ENCODE measurements at places on chromosomes 2 and 18.

DNA sequence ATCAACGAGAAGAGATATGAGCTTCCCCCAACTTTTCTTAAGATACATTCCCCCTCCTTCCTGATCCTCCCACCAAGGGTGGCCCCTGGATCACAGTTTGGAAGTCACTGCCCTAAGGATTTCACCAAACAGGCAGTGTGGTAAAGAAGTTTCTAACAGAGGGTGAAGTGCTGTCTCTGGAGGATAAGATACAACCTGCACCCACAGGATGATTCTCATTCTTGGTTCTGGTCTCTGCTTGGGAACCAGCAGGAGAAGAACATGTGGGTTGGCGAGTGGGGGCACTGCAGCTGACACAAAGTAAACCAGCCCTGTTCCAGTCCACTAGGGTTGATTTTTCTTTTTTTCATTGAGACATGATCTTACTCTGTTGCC, 9.3 kb downstream of the NFE2L2 start:
- DNase-seq = no peak

- no peak for DNase-seq
Observed at GRCh38 chr2:29202819-29203495, 87.7 kb downstream of the CLIP4 start.

- DNase-seq = no peak
Observed at GRCh38 chr2:101762451-101763171, 65.1 kb downstream of the MAP4K4 start.

- DNase-seq = no peak
Observed at GRCh38 chr2:236264256-236264655, at the start of gene ASB18. TSS of gene ASB18 (minus strand) at chr2:236264406. CDS start at chr2:236264345, 61 bp downstream.

DNA sequence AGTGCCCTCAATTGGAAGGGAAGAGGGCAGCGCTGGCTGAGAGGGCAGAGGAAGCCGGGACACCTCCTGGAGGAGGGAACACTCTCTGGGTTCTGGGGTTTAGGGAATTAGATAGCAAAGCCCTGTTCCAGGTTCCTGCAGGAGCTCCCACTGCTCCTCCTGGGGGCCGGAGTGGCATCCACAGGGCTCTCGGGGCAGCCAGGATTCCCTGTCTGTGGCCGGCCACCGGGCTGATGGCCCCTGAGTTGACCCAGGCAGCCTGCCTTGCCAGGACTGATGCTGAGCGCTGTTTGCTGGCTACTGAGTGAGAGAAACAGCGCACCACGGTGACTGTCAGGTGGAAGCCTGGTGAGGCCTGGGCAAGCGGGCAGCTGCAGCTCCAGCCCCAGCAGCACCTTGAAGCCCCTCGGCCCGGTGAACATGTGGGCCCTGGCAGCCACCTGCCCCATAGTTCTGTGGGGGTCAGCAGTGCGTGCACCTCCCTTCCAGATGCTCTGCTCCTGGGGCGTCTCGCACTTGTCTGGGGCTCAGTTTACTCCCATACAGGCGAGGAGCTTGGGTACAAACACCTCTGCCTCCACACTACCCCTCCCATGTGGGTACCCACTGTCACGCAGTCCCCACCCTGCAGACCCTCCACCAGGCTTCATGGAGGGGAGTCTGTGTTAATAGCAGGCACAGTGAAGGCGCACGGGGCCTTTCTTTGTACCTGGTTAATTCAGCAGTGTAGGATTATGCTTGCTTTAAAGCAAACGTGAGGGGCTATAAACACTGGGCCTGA, 7.7 kb upstream of the ALLC start:
- no peak for DNase-seq

DNA sequence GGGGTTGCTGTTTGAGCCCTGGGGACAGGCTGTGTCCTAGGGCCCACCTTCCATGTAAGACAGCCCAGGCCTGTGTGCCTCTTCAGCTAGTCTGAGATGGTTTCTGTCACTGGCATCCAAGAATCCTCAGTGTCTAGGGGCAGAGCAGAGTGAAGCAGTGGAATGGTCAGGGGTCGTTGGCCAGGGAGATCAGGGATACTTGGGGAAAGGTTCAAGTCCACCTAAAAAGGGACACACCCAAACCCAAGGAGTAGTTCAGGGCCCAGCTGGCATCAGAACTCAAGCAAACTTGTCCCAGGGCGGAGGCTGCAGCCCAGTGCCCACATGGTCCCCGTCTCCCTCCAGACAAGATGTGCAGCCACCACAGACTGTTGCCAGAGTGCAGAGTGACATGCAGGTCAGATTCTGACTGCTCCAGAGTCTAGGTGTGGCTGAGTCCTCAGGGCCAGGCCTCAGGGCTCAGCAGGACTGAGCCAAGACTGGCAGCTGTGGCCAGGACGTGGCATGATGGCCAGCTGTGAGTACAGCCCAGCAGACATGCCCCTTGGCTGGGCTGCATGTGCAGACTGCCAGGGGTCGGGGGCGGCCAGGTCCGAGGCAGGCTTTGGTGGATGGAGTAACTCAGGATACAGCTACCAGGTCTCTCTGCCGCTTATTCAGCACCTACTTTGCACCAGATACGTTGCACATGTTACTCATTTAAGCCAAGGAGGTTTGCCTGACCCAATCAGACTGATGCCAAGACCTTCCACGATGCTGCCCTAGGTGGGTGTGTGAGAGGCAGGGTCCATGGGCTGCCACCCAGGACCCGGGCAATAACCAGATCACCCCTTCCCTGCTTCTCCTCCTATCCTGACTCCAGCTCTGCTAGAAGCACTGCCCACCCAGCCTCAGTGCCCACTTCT, 146.6 kb downstream of the SMAD7 start:
- no peak for DNase-seq

DNA sequence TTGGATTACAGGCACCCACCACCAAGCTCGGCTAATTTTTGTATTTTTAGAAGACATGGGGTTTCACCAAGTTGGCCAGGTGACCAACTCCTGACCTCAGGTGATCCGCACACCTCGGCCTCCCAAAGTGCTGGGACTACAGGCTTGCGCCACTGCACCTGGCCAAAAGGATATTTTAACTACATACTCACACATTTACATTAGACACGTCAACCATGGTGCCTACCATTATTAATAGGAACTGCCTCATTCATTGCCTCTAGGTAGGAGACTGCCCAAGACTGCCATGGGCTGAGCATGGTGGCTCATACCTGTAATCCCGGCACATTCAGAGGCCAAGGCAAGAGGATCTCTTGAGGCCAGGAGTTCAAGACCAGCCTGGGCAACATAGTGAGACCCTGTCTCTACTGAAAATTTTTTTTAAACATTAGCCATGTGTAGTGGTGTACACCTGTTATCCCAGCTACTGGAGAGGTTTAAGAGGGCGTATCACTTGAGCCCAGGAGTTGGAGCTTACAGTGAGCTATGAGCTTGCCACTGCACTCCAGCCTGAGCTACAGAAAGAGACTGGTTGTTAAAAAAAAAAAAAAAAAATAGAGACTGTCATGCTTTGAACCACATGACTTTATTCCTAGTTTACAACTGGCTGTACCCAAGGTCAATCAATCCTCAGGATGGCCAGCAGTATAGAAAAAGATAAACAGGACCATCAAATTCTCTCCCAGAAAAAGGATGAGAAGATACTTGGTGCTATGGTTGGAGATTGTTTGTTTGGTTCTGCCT, 31.1 kb upstream of the EPC2 start:
- DNase-seq = no peak

GRCh38 chr2:180840641-180841040, 139.8 kb upstream of the UBE2E3 start:
- no peak for DNase-seq

DNA sequence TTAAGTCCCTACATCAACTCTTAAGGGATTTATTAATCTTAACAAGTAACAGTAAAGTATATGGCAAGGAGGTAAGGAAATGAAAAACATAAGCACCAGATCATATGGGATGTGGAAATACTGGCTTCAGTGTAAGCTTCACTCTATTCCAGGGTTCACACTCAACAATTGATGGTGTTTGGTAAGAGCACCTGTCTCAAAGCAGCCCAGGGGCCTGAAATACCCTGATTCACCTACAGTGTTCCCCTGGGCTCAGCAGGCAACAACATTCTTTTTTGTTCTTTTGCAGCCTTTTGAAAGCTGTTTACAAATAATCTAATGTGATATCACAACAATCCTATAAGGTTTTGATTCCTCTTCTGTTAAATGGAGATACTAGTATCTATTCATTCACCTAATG, 1.2 kb upstream of the MLPH start:
- no peak for DNase-seq

DNA sequence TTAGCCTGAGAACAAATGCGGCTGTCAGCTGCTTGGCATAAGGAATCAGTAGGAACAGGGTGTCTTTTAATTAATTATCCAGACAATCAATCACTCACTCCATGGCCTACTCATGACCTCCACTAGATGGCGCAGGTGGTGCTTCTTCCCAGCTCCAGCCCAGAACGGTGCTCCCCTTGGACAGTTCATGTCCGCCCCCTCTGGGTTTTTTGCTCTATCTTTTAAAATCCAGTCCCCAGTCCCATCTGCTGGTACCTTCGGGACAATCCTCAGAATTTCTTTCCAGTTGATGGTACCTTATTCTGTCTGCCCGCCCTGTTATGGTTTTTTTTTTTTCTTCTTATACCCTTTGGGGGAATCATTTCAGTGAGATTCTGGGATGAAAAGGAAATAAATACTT, 99.8 kb downstream of the CACNB4 start:
- DNase-seq = peak; percentile 61

- no peak for DNase-seq
Observed at GRCh38 chr2:120687210-120687609, 48.5 kb upstream of the GLI2 start.

- no peak for DNase-seq
Observed at GRCh38 chr2:187920511-187920910, 366.3 kb upstream of the TFPI start.

DNA sequence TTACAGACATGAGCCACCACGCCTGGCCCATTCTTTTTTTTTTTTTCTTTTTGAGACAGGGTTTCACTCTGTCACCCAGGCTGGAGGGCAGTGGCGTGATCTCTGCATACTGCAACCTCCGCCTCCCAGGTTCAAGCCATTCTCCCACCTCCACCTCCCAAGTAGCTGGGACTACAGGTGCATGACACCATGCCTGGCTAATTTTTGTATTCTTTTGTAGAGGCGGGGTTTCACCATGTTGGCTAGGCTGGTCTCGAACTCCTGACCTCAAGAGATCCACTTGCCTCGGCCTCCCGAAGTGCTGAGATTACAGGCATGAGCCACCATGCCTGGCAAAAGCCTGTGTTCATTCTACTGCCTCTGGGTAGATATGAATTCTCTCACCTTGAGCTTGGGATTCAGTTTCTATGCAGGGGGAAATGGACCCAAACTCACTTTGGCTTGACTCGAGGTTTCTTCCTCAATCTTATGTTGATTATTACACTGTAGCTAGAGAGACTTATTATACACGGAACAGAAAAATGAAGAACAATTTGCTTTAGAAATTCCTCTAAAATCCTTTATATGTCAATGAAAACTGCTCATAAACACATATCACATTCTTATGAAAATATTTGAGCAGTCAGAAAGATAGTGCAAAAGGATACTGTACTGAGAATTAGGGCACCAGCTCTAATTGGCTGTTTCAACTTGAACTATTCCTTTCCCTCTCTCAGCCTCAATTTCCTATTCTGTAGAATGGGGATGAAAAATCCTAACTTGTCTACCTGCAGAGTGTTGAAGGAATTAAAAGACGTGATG, 252.3 kb downstream of the MYCN start:
- no peak for DNase-seq

DNA sequence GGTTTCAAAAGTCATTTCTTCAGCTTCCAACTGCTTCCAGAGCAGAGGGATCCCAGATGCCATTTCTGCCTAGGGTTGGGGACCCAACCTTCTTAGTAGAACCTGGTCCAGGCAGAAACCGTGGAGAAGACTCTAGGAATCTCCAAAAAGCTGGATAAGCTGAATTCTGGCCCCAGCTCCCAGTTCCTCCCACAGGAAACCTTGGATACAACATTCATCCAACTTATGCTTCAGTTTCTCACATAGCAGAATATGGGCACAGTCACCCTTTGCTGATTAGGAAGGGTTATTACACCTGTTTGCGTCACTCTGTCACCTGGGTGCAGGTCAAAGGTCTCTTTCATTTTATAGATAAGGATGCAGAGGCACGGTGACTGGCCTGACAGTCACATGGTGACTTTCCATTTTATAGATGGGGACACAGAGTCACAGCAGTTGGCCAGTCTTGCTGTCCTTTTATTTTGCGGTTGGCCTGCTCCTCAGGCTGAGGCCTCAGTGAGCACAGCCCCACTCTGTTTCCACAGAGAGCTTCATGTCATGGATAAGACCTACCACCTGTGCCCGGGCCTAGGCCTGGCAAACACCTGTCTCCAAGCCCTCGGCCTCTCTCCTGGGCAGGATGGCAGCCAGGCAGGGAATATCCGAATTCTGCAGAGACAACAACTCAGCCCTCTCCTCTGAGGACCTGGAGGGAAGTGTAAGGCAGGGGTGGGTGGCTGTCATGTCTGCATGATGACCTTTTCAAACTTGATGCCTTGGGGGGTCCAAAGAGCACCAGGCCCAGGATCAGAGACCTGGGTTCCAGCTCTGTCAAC, 148.8 kb downstream of the SMAD7 start:
- no peak for DNase-seq

DNA sequence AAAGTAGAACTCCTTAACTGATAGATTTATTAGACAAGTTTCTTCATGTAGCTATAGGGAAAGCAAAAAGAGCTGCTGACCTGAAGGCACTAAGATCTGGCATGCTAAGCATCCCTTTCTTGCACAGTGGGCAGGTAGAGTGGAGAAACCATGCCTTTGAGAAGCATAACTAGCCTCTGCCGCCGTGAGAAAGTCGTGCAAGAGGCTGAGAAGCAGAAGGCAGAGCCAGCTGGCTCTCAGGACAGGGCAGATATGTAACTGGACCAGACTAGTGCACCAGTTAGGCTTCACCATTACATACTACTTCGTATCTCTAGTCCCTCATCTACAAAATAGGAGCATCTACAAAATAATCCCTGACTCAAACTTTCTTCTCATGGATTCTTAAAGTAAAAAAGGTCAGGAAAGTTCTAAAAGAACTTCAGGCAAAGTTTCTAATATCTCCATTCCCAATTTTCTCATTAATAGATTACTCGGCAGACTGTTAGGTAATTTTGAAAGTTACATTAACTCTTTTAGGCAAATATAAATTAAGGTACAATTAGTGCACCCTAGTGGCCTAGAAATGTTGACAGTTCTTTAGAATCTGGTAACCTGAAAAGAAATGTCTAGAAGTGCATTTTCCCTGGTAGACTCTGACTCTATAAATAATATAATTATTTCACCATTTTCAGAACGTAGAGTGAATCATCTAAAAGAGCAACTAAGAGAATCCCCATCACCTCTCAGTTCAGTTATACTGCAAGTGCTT, 10.3 kb downstream of the ERBB4 start:
- DNase-seq = no peak
